ENCODE measurements at places on chromosomes 12 and 14.

DNA sequence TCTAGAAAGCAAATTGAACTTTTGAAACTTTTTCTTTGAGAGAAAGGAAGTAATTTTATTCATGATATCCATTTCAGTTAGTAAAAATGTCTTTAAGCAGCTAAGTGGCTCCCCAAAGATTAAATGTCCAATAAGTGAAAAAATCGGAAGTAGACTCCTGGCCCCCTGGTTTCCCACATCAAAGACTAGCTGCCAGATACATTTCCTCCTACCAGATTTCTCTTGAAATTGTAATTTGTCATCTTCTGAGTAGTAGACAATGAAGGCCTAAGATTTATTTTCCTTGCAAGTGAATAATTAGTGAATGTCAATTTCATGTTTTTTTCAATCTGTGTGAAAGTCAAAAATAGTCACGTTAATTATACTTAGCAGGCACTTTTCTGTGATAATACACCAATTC is 321.9 kb downstream of the SYT1 start:
- DNase-seq = no peak

DNA sequence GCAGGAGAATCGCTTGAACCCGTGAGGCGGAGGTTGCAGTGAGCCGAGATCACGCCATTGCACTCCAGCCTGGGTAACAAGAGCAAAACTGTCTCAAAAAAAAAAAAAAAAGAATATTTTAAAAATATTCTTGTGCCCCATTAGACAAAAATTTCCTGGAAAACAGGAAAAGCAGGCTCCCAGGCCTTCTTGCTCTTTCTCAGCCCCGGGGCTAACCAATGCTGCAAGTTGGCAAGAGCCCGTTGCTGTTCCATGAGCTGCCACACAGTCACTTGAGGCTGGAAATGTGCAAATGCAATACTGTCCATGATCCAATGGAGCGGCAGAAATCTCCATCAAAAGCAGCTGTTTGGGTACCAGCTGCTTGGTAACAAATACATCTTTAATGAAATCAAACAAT is 994.7 kb downstream of the VRK1 start:
- DNase-seq = no peak

- DNase-seq = no peak
Measured at GRCh38 chr14:90570461-90570860, 173.6 kb downstream of the CALM1 start.

- DNase-seq = peak; percentile 31
Measured at GRCh38 chr12:104790296-104791125, 167.6 kb downstream of the SLC41A2 start.
